GM03348 (cell line): ENCODE measurements at places on chromosomes 6 and 20.

- no peak for DNase-seq
These were observed 32.9 kb upstream of the PRSS35 start for GRCh38 chr6:83479389-83479788.

- DNase-seq = no peak
These were observed 96.8 kb downstream of the HIVEP2 start for GRCh38 chr6:142848156-142848555.

- DNase-seq = no peak
These were observed 40.3 kb downstream of the TAF4 start for GRCh38 chr20:62025394-62025793.

- DNase-seq = peak; percentile 45
These were observed 5.1 kb downstream of the BLOC1S5 start for GRCh38 chr6:8059129-8059528.

DNA sequence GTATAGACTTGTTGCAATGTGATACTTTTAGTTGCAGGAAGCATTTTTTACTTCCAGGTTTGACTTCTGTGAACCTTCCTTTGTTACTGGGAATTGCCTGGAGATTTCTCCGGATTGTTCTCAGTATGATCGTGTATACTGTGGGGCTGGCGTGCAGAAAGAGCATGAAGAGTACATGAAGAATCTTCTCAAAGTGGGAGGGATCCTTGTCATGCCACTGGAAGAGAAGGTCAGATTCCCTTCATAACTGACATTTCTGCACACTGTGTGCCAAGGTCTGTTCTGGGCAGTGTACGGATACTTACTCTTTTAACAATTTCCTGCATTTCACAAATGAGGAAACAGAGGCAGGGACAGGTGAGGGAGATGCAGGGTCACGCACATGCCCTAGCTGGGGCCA, 9.7 kb downstream of the PCMTD2 start:
- DNase-seq = no peak

DNA sequence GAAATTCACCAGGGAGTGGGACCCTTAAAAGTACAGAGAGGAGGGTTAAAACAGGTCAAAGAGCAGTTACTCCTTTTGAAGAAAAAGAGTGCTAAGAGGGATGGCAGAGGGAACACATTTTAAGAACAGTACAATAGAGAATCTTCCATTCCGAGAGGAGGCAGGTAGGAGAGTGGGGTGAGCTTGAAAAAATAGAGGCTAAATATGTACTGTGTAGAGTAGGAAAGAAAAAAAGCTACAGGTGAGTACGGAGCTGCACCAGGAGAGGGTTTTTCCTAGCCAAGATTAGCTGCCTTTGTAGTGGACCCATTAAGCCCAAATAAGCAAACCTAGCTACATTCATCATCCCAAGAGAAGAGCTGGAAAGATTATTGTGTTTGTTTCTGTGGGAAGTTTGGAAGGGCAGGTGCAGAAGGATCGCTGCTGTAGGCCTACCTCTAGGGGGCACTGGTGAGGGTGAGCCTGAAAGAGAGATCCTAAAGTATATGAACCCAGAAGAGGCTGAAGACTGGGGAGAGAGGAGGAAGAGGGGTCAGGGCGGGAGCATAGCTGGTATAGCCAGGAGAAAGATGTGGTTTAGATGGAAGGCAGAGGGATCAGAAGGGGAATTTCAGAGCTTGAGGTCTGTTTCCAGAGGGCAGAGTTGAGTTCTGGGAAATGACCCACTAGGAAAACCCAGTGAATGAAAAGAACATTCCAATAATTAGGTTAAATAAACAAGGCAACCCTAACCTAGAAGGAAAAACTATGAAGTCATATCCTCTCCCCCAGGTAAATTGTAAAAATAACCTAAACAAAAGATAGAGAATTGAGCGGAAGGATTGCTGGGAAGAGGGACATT, 50.2 kb upstream of the HINT3 start:
- peak; percentile 36 for DNase-seq

- DNase-seq = peak; percentile 92
These were observed 26.2 kb downstream of the ARHGAP18 start for GRCh38 chr6:129683601-129684322.

DNA sequence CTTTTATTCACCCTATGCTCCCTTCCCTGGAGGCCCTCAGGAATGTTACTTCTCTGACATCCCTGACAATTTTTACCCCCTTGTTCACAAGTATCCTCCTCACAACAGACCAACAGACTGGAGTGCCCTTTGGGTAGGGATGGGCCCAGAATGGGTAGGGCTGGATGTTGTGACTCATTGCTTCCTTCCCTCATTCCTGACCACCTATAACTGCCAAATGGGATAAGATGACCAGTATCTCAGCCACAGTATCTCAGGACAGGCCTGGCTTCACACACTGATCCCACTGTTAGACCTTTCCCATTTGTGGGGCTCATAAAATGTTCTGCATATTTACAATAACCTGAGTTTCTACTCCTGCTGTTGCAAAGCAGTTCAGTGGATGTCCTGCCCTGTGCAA, 223.0 kb upstream of the LRFN2 start:
- peak; percentile 25 for DNase-seq

DNA sequence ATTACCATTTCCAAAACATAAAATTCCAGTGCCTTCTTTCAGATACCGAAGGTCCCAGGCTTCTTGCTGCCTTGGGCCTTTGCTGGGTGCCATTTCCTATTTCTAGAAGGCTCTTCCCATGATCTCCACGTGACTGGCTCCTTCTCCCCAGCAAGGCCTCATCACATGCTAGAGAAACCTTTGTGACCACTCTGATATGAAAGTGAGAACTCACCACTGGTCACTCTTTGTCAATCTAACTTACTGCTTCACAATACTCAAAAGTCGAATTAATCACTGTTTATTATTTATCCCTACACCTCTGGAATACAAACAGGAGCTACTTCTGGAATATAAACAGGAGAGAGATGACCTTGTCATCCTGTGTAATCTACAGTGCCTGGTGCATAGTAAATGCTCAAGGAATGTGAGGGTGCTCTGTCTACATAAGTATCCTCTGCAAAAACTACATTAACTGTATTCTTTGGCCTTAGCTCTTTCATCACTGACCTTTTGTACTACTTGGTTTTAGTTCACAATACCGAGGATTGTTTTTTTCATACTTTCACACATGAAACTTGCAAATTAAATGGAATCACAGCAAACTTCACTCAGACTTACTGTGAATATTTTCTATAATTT, 1.6 kb downstream of the STX7 start:
- no peak for DNase-seq

- DNase-seq = no peak
These were observed 24.6 kb upstream of the BMP6 start for GRCh38 chr6:7701212-7701834.

DNA sequence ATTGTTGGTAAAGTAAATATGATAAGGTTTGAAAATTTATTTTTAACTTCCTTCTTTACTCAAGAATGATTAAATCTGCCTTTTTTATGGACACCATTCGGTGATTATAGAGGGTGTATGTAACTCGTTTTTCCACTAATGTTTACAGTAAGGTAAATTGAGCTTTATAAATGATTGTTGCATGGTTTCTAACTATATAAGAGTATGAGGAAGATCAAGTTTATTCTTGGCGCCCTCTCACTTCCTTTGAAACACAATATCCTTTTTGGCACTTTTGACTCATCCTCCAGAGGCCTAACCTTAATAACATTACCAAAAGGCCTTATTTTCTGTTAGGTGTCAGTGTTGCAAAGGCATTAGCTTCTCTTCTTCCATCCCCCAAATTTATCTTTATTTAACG, 41.8 kb upstream of the MTRF1L start:
- no peak for DNase-seq

DNA sequence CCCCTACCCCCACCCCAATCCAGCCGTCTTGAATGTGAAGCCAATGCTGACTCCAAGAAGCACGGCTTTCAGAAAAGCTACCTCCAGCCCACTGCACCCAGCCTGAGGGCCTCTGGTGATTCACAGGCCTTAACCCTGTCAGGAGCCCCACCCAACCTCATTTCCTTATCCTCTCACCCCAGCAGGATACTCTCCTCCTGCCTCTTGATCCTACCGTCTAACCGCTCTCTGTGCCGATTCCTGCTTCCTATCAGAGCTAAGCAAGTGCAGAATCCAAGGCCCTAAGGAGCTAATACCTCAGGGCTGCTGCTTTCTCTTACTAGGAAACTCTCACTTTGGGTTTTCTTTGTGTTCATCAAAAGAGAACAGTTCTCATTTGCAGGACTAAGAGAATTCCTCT, 47.2 kb downstream of the TRERF1 start:
- DNase-seq = peak; percentile 73

- DNase-seq = no peak
These were observed 10.0 kb downstream of the SNX5 start for GRCh38 chr20:17958373-17959256.

GRCh38 chr6:73614802-73615201, 39.0 kb downstream of the SLC17A5 start:
- DNase-seq = no peak

DNA sequence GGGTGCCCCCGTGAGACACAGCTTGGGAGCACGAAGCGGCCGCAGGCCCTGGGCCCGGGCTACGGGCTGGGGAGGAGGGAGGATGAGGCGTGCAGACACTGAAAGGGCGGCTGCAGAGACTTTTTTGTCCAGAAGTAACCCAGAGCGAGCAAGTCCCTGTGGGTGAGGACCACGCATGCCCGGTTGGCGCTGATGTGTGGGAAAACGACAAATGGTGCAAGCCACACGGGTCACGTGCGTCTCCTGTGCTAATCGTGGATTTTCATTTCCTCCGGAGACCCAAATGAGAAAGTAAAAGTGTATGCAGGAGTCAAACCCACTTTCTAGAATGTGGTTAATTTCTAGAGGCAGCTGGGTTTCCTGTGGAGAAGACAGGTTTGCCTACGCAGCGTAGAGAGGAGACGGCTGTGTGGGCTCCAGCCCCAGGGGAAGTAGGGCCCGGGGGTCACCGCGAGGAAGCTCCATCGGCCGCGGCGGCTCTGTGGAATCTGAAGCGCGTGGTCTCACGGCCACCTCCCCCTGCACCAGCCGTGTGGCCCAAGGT, 19.0 kb downstream of the DLL1 start:
- DNase-seq = no peak

DNA sequence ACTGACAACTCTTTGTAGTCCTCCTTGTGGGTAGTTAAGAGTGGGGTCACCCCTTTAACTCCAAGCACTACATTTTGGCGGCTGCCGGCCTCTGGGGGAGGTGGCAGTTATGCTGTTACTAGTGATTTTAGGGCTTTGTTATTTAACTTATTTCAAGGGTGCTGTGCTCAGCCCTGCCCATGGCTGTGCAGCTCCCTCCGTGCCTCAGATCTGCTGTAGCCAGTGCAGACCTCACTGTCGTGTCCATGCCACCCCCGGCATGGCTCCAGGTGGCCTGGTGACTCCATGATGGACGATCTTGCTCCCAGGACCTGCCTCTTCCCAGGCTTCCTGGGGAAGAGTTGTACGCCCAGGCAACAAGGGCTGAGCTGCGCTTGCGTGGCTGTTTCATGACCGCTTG, 15.4 kb downstream of the UQCC2 start:
- DNase-seq = no peak

GRCh38 chr6:56864171-56864616, 90.7 kb upstream of the BEND6 start:
- DNase-seq = no peak

- no peak for DNase-seq
These were observed 313.2 kb upstream of the JARID2 start for GRCh38 chr6:14932485-14933182.

DNA sequence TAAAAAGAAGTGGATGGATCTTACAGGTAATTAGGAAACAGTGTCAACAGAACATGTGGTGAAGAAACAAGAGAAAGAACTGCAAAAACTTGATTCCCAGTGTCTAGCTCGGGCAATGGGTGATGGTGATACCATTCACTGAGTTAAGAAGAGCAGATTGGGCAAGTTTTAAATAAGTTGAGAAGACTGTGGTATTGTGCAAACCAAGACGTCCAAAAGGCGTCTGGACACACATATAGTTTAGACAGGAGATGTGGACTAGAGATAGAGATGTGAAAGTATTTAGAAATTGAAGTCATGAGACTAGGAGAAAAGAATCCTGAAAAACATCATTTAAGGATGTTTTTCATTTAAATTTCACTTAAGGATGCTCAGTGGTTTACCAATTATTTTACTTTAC, 53.9 kb downstream of the CDK19 start:
- DNase-seq = no peak

- DNase-seq = no peak
These were observed 18.5 kb upstream of the ZSCAN9 start for GRCh38 chr6:28206527-28206926.

DNA sequence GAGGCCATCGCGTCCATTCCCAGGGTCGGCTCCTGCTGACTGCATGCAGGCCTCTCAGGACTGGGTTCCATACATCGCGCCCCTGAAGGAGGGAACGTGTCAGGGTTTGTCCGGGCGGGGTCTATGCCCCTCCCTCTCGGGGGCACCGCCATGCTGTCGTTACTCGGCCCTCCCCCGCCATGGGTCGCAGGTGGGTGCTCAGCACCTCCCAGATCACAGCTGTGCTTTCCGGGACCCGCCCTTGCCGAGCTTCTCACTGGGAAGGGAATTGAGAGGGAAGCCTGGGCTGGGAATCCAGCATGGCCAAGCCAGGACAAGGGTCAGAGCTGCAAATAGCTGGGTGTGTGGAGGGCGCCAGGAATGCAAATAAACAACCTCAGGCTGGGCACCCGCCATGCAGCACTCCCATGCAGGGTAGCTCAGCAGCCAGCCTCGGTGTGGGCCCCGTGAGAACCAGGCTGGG, at the start of gene FRMD1:
TSS of gene FRMD1 (minus strand) at position 270 of the 463 bp plus-strand sequence. CDS start at position 152, 118 bp downstream.
- DNase-seq = no peak

- no peak for DNase-seq
These were observed 19.7 kb downstream of the TSHZ2 start for GRCh38 chr20:52991830-52992229.
